MCF 10A (cell line): ENCODE measurements at places on chromosomes 7 and 10.
A peak's percentile ranks its signal among the peaks of the same experiment; 100 is the strongest.

GRCh38 chr10:921471-922414, 9.8 kb downstream of the LARP4B start:
- DNase-seq = peak; percentile 55

DNA sequence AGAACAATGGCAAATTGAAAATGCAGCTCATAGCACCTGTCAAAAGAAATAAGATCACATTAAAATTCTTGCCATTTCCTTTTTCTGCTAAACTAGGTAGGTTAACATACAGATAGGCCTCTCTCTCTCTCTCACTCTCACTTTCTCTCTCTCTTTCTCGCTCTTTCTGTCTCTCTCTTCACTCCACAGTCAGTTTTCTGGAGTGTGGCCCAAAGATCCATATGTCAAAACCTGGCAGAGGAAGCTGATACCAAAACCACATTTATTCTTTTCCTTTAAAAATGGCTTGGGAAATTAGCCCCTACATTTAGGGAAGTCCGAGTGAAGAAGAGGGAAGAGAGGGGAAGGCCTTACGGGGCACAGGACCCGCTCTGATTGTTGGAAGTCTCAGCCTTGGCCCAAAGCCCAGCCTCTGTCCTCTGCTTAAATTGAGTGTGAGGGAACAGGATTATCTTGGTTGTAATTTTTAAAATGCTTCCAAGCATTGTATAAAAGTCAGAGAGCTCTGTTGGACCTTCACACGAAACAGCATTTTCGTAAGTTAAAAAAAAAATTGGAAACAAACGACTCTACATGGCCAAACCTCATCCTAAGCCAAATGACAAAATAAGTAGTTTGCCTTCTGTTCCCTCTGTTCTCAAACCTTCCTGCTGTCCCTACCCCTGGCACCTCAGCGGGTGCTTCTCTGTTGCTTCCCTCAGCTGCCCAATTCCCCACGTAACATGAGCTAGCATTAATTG, 83.2 kb downstream of the FRMD4A start:
- no peak for DNase-seq

- DNase-seq = no peak
Observed at GRCh38 chr10:34729619-34730018, 85.5 kb downstream of the PARD3 start.

DNA sequence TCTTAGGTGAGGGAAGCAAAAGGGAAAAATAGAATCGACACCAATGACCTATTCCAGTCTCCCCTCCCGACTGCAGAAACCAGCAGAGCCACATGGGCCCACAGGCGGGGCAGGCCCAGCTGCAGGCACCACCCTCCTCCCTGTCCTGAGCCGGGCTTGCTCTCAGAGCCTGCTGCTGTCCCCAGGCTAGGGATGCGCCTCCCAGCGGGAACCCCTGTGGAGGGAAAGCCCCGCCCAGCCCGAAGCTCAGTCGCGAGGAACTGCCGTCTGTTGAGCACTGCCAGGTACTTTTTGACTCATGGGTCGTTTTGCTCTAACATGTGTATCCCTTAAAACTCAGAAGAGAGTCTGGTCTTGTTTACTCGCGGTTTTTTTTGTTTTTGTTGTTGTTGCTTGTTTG, 124.5 kb upstream of the RET start:
- DNase-seq = no peak

- no peak for DNase-seq
Observed at GRCh38 chr10:43327171-43327570, 44.3 kb upstream of the FXYD4 start.

DNA sequence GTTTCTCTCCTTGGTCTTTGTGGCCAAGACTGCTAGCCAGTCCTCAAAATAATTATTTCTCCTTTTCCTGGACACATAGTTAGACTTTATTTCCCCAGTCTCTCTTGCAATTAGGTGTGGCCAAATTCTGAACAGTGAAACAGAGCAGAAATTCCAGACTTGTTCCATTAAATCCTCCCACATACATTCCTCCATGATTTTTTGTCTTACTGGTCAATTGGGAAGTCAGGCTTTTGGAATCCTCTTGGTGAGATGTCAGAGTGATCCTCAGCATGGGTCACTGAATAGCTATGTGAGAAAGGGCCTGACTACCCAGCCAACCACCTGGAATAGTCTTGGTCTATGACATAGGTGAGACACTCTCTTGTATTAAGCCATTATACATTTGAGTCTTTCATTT, 164.2 kb downstream of the DGKI start:
- DNase-seq = no peak

GRCh38 chr7:151135525-151135845, 32.0 kb downstream of the GBX1 start:
- no peak for DNase-seq

GRCh38 chr7:92763636-92764423, 72.5 kb downstream of the CDK6 start:
- DNase-seq = peak; percentile 86

GRCh38 chr10:49162761-49163310, 25.4 kb downstream of the TMEM273 start:
- DNase-seq = no peak

DNA sequence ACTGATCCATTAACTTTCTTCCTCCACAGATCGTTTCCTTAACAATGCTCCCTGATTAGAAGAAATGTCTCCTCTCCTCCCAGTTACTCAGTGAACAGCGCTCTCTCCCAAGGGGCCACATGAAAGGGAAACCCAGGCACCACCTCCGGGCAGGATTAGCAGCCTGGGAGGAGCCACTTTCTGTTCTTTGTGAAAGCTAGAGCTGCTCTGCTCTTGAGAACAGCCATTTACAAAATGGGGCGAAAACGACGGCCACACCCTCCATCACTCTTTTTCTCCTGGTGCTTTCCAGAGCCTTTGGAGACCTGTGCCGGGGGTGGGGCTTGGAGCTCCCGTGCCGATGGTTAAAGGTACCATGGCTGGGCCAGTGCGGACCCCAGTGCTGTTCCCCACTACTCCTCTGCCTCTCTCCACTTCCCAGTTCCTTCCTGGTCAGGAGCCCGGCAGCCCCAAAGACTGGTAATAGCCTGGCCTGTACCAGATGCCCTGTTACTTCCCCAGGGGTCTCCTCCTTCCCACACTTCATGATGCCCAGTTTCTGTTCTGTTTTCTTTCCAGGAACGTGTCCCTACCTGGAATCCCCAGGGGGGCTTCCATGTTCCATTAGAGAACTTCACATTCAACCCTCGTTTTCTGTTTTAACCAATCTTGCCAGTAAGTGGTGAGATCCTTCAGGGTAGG, 402.9 kb upstream of the GALNT17 start:
- DNase-seq = no peak

GRCh38 chr7:121634356-121634755, 238.2 kb upstream of the FAM3C start:
- no peak for DNase-seq

- DNase-seq = no peak
Observed at GRCh38 chr10:129704786-129705525, 237.9 kb downstream of the MGMT start.

- DNase-seq = peak; percentile 22
Observed at GRCh38 chr10:114172776-114173602, 1.0 kb downstream of the CCDC186 start.

- no peak for DNase-seq
Observed at GRCh38 chr7:24480501-24480900, 92.8 kb upstream of the PALS2 start.

GRCh38 chr10:26437637-26438461, at the start of gene APBB1IP:
APBB1IP (plus strand) TSS chr10:26438341; CDS start chr10:26492327, 53,986 bp downstream.
- DNase-seq = no peak

DNA sequence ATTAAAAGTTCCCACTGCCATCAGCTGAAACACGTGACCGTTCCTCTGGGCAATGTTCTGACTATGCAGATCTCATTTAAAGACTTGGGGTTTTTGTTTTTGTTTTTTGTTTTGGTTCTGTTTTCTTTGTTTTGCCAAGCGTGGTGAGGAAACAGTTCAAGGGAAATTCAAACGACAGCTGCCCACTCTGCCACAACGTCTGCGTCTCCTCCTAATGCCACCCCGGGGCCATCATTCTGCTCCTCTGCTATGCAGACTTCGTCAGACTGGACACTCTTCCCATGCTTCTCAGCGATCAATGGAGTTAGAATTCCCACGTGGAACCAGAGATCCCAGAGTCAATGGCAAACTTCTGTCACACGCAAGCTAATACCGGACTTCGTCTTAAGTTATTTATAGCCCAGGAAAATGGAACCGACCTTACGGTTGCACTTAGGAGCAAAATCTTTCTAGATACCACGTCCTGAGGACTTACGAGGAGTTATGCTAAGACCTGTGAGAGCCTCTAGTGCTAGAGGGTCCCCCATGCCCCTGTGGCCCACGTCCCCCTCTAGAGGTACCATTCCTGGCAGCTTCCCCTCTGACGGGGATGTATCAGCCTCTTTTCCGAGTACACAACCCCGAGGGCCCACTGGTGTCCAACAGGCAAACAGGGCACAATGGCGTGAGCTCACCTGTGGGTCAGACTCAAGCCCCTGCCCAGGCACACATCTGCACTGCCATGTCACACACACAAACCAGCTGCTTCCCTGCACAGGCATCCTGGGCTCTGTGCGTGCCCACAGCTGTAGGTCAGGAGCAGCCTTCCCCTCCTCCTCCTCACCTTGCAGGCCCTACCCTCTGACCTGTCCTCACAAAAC, 24.4 kb downstream of the EBF3 start:
- no peak for DNase-seq

GRCh38 chr7:105810556-105810955, 65.8 kb downstream of the ATXN7L1 start:
- no peak for DNase-seq

GRCh38 chr10:8331896-8332729, 277.6 kb downstream of the GATA3 start:
- DNase-seq = peak; percentile 48

- DNase-seq = peak; percentile 48
Observed at GRCh38 chr10:72334196-72334824, 20.4 kb downstream of the DNAJB12 start.

DNA sequence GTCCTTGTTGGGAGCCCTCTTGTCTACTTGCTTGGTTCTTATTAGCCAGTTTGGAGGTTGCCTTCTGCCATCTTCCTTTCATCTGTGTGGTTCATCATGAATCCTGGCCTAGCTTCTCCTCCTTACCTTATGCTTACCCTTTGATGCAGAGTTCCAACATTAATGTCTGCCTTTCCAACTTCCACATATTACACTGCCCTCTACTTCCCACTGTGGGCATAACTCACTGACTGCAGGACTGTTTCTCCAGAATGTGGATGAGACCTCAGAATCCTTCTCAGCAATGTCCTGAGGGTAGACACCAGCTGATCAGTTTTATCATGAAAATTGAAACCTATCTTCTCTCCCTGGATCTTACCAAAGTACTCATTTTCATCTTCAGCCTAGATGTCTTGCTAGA, 491.0 kb downstream of the LRMDA start:
- DNase-seq = peak; percentile 9

- DNase-seq = no peak
Observed at GRCh38 chr7:158097453-158098124, 490.0 kb downstream of the PTPRN2 start.

DNA sequence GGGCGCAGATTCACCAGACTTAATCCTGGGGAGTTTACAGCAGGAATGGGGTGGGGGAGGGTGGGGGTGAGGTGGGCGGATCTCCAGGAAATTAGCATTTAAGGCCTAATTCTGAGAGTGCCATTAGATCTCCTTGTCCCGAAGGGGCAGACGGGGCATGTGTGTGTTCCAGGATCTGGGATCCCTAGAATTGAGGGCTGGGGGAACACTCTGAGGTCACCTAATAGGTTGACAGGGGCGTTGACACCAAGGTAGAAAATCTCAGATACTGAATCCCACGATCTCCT, 9.4 kb upstream of the EPHB4 start:
- no peak for DNase-seq

GRCh38 chr10:12484002-12484918, 134.9 kb downstream of the CAMK1D start:
- DNase-seq = no peak

DNA sequence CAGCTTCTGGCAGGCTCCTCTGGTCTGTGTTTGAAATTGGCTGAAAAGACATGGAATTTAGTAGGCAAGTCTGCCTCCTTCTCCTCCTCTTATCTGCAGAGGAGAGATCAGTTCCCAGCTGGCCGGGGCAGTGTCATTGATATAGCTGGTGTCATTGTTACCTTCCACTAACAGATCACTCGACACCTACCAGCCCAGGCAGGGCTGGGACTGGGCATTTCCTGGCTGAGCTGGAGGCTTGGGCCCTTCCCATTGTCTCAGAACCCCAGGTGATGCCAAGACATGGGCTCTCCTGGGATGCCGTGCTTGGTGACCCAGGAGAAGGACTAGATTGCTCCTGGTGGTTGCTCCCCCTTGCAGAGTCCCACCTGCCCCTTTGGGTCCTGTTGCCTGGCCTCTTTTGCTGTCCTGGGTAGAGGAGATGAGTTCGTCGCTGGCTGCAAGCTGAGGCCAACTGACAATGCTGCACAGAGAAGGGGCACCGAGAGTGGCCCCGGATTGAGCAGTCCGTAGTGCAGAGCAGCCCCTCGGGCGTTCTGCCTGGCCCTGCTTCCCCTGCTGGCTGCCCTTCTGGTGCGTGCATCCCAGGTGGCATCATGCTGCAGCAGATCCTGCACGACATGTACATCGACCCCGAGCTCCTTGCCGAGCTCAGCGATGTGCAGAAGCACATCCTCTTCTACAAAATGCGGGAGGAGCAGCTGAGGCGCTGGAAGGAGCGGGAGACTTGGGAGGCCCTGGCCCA, at the start of gene SH2D4B:
TSS of gene SH2D4B (plus strand) at position 167 of the 745 bp plus-strand sequence. CDS start at position 597, 430 bp downstream.
- DNase-seq = no peak

DNA sequence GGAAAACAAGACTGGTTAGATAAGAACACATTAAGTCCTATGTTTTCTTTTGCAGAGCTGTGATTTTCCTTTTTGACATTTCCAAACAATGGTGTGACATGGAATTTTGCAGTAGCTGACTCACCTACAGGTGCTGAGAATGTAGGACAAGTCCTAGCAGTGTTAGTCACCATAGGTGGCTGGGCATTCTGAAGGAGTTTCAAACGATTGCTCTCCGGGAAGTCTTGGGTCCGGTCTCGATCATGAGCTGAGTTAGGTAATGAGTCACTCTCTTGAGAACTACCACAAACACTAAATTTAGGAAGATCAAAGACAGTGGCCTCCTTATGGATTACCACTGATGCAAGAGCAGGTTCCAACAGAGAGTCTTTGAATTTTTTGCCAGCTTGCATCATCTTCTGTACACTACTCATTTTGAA, 3.6 kb downstream of the FIGNL1 start:
- DNase-seq = peak; percentile 98

GRCh38 chr10:116139886-116140285, 133.1 kb downstream of the GFRA1 start:
- peak; percentile 25 for DNase-seq

- no peak for DNase-seq
Observed at GRCh38 chr7:30436518-30436917, 42.1 kb downstream of the NOD1 start.

DNA sequence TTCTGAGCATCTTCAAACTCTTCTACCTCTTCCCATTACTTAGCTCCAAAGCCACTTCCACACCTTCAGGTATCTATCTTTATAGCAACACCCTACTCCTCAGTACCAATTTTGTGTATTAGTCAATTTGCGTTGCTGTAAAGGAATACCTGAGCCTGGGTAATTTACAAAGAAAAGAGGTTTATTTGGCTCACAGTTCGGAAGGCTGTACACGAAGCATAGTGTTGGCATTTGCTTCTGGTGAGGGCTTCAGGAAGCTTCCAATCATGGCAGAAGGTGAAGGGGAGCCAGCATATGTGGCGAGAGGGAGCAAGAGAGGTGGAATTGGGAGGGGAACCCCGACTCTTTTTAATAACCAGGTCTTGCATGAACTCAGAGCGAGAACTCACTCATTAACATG, 17.6 kb upstream of the CRYGN start:
- DNase-seq = no peak
